ENCODE measurements at places on chromosomes 13 and 19.

DNA sequence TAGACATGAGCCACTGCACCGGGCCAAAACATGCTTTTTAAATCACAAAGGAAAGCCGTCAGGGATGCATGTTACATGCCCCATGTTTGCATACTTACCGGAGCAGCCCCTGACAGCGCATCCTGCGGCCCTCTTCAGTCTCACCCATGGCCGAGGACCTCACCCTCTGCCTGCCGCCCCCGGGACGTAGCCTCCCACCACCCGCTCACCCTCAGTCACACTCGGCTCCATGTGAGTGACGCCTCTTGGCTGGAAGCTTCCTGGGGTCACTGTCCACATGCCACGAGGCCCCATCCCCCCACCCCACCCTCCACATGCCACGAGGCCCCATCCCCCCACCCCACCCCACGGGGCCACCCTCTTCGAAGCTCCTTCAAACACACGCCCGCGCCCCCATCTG, 46.1 kb upstream of the SPACA7 start:
- no peak for DNase-seq

- DNase-seq = no peak
Measured at GRCh38 chr13:20848203-20848602, 54.3 kb downstream of the XPO4 start.

DNA sequence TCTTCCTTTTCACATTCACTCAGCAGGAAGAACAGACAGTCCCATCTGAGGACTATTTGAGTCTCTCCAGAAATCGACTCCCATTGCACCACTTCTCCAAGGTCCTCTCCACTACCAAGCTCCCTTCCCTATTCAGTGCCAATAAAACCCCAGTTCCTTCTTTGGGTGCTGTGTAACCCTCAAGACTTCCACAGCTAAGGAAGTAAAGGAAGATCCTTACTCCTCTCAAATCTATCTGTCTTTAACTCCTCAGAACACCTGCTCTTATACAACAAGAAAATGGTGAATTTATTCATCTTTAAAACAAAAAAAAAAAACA, 29.2 kb upstream of the TM9SF2 start:
- DNase-seq = no peak

DNA sequence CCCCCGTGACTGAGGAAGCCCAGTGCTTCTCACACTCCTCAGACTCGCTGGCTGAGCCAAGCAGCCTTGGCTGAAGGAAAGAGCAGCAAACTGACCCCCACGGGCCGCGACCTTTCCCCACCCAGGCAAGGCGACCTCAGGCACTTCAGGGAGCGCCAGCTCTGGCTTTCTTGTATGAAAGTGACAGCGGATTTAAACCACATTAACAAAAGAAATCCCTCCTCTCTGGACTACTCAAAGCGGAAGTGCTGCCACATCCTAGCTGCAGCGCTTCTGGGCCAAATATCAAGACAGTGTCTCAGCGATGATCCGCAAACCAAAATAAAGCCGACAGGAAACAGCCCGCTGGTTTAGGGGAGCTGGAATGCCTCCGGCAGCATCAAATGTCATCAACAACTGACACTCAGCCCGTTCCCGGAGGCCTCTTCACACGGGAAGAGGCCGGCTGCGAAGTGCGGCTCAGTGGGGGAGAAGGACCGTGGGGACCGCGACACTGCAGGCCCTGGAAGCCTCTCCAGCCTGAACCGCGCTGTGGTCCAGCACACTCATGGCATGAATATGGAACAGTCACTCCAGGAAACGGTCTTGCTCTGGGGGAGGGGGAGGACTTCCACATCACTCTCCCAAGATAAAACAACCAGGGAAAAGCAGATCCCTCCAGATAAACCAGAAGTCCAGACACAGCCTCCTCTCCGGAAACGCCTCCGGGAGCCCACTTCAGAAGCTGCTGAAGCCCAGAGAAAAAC, 1.4 kb downstream of the RASA3 start:
- peak; percentile 65 for DNase-seq

DNA sequence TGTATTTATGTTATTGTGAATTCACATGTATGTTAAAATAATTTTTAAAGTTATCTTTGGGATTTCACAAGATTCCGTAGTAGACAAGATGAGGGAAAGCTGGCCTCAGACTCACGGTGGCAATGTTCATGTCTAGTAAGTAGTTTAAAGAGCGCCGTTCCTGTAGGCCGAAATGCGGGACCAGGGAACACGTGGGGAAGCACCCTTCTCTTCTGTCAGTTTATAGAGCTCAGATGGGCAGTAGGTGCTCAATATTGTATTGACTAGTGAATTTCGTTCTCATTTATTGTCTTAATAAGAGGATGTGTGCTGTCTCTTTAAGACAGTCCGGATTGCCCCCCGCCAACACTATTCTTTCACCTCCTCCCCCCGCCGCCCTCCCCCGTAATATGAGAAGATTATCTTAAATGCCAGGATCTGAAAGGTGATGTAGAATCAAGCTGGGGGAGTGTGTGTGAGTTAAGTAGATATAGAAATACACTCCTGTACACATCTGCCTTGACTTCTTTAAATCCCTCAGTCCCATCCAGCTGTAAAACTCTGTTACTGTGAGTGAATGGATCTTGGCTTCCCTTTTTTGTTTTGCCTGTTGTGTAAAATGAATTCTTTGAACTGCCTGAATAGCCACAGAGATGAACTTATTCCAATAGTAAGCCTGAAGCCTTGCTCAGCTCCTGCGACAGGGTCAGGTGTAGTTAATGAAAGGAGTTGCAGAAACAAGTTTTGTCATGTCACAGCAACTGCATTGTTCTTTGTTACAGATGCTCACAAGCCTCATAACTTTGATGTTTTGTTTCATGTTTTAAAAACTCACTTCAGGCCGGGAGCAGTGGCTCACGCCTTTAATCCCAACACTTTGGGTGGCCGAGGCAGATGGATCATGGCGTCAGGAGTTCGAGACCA, 1.3 kb downstream of the LAMP1 start:
- no peak for DNase-seq

DNA sequence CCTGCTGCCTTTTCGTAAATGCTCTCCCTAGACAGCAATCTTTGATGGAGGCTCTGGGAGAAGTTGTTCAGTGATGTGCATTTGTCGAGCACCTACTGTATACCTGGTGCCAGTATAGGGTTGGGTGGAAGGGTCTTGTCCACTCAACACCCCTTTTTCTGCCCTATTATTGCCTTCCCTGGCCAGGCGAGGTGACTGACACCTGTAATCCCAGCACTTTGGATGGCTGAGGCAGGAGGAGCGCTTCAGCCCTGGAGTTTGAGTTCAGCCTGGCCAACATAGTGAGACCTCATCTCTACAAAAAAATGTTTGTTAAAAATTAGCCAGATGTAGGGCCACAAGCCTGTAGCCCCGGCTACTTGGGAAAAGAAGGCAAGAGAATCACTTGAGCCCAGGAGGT, 49.3 kb downstream of the NFIC start:
- DNase-seq = no peak

DNA sequence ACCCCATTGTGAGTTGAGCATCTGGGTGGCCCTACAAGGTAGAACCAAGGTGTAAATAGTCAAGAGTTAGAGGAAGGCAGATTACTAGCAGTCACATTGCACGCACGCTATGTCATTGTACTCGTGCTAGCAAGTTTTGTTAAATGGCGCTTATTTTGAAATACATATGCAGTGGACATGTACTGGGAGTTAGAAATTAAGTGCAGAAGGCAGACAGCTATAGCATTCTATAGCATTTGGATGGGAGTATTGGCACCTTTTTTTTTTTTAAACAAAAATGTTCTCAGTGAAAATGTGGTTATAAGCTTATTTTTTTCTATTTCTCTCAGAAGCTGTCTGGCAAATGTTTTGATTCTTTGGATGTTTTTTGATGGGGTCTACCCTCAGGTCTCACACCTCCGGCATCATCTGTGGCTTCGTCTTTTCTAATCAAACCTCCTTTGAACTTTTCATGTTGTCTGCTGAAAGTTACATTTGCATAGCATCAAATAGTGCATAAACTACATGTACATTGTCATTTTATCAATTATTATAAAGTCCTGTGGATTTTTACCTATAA, 68.1 kb downstream of the ARHGEF7 start:
- no peak for DNase-seq

- DNase-seq = peak; percentile 78
Measured at GRCh38 chr19:49361438-49362047, 673 bp downstream of the TEAD2 start.

DNA sequence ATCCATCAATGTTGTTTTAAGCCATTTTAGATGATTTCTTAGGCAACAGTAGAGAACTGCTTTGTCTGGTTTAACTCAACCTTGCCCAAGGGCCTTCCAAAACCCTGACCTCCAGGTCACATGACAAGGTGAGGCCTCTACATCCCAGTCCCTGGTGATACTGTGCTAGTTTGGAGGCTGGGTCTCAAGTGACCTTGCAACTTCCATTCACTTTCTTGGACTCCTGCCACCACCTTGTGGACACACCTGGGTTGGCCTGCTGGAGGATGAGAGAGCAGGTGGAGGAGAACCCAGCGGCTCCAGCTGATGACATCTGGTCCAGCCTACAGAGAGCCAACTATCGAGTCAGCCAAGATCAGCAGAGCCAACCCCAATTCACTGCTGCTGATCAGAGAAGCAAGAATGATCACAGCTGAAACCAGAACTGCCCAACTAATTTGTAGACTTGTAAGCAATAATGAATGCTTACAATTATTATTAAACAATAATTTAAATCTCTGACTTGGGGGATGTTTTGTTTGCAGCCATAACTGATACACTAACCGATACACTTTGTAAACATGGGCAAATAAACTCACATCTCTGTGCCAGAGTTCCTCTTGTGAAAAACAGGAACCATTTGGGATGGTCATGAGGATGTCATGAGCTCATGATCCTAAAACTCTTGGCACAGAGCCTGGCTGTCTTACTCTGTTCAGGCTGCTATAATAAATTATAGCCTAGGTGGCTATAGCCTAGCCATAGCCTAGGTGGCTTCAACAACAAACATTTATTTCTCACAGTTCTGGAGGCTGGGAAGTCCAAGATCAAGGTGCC, 11.5 kb downstream of the FAM187B start:
- DNase-seq = no peak

DNA sequence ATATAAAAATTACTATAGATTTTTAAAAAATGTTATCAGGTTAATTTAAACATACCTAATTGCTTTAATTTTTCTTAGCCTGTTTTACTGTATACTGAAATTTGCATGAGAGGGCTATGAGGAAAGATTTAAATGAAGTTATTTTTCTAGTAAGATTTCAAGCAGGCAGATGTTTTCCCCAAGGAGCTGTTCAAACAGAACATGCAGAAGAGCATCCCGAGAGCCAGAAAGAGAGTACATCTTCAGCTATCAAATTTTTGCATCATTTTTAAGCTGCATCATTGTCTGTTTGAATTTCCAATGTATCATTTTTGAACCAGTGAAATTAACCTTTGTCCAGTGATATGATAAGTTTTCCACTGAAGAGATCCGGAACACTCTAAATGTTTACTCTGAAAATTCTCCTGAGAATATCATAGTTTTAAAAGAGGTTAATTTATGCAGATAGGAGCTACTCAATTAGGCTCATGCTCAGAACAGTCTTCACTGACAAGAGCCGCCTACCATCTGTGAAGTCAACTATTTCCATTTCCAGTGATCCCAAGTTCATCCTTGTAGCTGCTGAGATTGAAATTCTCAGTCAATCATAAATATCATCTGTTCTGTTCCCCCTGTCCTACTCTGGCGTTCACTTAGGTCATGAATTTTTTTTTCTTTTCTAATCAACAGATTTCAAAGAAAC, 467.7 kb upstream of the NBEA start:
- no peak for DNase-seq

DNA sequence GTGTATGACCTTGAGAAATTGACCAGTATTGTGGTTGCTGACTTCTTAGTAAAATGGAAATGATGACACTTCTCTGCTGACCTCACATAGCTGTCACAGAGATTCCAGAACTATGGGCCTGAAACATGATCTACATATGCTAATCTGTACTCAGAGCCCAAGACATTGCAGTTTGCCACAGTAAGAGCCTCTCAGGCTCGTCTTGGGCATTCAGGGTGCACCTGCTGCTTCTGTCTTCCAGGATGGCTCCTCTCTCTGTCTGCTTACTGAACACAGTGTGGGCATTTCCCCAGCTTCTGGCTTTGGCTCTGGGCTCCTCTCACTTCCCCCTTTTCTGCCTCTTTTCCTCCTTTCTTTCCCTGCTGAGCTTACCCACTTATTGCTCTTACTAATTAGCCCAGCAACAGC, 22.3 kb upstream of the SLC46A3 start:
- no peak for DNase-seq

- no peak for DNase-seq
Measured at GRCh38 chr13:102933122-102933521, 87.3 kb downstream of the ERCC5 start.

GRCh38 chr13:29496241-29496712, 99.2 kb downstream of the SLC7A1 start:
- DNase-seq = no peak

- DNase-seq = no peak
Measured at GRCh38 chr19:18173054-18173571, 500 bp upstream of the IFI30 start.

DNA sequence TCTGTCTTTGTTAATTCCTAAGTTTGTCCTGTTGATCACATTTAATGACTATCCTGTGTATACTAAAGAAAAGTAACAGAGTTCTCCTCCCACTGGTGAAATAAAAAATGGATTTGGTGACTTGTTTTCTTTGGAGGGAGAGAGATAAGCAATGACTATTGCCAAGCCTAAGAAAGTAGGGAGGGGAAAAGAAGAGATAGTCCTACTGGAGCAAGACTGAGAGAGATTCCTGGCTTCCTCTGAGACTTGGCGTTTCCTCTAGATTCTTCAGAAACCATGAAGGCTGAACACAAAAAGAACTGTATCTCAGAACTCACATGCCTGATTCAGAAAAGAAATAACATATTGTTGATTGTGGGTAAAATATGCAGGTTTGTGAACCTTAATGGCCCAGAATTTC, 406.5 kb downstream of the FOXO1 start:
- no peak for DNase-seq

- DNase-seq = no peak
Measured at GRCh38 chr19:4183967-4184717, 1.7 kb downstream of the ANKRD24 start.

GRCh38 chr19:14005349-14006084, 603 bp downstream of the RFX1 start:
- peak; percentile 62 for DNase-seq

DNA sequence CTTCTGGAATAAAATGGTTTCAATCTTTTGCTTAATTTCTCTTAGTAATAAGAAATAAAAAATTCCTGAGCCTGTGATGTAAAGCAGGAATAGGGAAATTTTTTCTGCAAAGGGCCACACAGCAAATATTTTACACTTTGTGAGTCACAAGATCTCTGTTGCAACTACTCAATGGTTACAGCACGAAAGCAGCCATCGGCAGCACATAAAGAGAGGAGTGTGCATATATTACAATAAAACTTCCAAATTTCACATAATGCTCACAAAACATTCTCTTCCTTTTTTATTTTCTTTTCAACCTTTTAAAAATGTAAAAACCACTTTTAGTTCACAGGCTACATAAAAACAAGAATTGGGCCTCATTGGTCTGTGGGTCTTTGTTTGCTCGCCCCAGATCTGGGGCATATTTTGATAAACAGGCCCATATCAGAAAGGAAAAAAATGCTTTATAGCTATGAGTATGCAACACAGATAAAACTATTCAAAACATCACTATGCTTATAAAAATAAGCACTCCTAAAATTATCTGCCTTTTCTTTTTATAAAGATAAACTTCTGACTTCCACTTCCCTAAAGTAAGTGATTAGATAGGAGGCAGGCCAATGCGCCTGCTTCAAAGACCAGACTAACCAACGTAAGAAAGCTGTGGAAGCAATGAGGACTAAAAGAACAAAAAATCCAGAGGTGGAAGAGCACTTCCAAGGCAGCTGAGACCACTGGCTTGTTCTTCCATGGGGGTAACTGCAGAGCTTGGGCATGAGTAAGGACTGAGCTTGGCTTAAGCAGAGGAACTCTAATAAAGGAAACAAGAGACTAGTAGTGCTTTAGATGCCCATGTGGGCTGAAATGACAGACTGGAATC, 26.5 kb downstream of the MYCBP2 start:
- peak; percentile 48 for DNase-seq
